ENCODE measurements at places on chromosomes 4 and X.

- no peak for DNase-seq
Measured at GRCh38 chrX:56232221-56233082, at the start of gene KLF8. Gene KLF8, plus strand, starts transcription at chrX:56232356. Its CDS starts 979 bp downstream, at chrX:56233335.

DNA sequence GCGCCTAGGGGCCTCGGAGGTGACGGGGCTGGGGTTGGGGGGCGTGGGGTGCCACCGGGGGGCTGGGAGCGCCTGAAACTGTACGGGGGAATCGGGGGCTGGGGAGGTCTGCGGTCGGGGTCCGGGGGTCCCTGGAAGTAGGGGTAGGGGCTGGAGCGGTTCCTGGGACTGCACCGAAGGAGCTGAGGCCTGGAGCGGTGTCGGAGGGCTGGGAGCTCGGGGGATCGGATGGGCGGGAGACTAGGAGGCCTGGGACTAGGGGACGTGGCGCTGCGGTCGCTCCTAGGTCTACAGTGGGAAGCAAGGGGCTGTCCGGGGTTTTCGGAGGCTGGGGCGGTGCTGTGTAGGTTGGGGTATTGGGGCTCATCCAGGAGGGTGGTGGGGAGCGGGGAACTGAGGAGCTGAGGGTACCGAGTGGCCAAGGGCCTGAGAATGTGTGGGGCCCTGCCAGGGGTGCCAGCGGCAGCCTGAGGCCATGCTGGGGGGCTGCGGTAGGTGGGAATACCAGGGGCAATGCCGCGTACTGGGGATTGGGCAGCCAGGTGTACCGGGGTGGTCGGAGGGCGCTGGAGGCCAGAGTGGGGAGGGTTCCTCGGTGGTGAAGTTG lies 562 bp downstream of the AKAP17A start:
- no peak for DNase-seq

GRCh38 chrX:11553594-11553993 lies 112.1 kb downstream of the ARHGAP6 start:
- no peak for DNase-seq

GRCh38 chr4:161907590-161907955 lies 256.2 kb downstream of the FSTL5 start:
- no peak for DNase-seq

- DNase-seq, result no peak
Measured at GRCh38 chr4:174528226-174528625, 5.9 kb upstream of the HPGD start.
